ENCODE measurements at places on chromosomes 3 and 15.
A peak's percentile ranks its signal among the peaks of the same experiment; 100 is the strongest.

DNA sequence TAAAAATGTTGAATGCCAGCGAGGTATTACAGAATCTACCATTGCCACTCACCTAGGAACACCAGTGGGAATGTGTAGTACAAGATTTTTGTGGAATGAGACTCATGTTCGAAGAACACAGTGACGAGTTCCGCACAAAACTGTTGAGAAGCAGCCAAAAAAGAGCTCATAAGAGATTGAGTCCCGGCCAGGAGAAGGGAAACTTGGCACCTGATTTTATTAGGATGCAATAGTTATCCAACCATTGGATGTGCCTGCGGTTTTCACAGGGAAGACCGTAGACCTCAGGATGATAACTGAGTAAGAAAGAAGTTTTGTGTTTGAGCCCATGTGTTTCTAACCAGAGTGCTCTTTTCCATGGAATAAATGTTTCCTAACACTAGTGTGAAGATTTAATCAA, 88.9 kb downstream of the PTPRG start:
- peak; percentile 60 for DNase-seq

GRCh38 chr3:184496933-184497332, 64.7 kb upstream of the EPHB3 start:
- no peak for DNase-seq

- DNase-seq: no peak
Measured at GRCh38 chr3:181915551-181915950, 203.8 kb downstream of the SOX2 start.

- DNase-seq: no peak
Measured at GRCh38 chr15:60124460-60125070, 120.5 kb downstream of the FOXB1 start.

DNA sequence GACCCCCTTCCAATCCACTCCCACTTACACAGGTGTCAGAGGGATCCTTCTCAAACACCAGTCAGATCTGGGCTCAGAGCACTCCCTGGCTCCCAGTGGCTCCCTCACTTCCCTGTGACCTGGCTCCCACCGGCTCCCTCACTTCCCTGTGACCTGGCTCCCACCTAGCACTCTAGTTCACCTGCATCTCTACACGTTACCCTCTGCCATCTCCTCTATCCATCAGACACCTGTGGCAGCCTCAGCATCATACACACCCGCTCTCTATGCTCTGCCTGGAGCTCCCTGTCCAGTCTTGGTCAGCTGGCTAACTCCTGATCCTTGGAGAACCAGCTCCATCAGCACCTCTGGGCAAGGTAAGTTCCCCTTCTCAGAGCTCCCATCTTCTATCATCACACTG, 5.6 kb downstream of the RPP25 start:
- no peak for DNase-seq

DNA sequence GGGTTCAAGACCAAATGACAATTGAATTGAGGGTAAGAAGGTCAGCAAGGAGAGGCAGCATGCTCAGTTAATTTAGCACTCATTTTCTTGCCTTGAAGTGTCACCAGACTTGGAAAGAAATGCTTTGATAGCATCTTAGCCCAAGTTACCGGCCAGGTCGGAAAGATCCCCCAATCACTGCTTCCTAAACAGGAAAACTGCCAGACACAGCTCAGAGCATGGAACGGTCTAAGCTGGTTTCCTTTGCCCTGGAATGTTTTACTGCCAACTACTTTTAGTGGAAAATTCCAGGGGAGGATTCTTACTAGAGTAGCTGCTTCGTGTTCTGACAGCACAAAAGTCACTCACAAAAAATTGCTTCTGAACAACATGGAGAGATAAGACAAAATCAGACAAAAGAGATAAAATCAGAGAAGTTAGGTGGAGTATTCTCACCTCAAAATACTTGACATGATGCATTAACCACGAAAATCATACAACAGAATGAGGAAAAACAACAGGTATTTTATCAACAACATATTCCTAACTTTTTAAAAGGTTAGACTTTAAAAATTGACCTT, 65.5 kb downstream of the CCR4 start:
- no peak for DNase-seq
